Choroid plexus epithelial cell (primary cell): ENCODE measurements at places on chromosomes 2 and 18.

DNA sequence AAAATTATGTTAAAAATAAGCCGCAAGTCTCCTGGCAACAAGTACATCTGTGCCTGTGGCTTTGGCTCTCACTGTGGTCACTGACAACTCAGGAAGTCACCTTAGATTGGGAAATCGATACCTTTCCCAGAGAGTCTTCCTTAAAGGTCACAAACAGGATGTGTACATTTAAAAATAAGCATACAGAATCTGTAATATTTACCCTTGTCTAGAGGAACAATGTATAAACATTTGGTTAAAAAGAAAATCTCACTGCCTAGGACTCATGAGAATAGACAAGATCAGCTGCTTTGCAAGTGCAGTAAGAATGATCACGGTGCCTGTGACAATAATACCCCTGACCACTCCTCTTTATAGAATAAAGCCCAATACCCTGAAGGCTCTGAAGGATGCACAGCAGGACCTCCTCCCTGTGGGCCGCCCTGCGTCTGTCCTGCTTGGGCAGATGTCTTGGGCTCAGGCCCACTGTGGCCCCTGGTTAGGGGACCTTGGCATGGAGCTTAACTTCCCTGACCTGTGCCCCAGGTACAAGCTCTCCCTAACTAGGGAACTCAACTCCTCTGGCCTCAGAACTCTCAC lies 98.0 kb upstream of the MGAT4A start:
- DNase-seq, result no peak

GRCh38 chr2:224208007-224208406 lies 168.9 kb upstream of the SERPINE2 start:
- no peak for DNase-seq

DNA sequence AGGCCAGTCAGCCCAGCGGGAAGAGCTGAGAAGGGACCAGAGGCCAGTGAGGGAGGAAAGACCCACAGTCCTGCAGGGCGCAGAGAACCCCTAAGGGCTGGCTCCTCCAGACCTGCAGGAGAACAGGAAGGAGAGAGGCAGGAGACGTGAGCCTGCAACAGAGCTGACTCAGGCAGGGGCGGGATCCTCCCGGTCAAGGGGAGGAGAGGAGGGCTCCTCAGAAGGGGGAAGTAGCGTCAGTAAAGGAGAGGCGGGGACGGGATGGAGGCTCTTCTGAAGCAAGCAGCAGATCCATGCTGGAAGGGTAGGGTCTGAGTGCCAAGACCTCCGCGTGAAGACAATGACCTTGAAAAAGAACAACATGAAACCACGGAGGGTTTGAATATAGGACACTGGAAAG lies 50.8 kb downstream of the TRABD2A start:
- DNase-seq, result peak; percentile 54

GRCh38 chr2:42568401-42569115 lies at the start of gene MTA3:
Gene MTA3 (plus strand): TSS chr2:42568632. CDS start chr2:42568746, 114 bp downstream.
- peak; percentile 26 for DNase-seq

DNA sequence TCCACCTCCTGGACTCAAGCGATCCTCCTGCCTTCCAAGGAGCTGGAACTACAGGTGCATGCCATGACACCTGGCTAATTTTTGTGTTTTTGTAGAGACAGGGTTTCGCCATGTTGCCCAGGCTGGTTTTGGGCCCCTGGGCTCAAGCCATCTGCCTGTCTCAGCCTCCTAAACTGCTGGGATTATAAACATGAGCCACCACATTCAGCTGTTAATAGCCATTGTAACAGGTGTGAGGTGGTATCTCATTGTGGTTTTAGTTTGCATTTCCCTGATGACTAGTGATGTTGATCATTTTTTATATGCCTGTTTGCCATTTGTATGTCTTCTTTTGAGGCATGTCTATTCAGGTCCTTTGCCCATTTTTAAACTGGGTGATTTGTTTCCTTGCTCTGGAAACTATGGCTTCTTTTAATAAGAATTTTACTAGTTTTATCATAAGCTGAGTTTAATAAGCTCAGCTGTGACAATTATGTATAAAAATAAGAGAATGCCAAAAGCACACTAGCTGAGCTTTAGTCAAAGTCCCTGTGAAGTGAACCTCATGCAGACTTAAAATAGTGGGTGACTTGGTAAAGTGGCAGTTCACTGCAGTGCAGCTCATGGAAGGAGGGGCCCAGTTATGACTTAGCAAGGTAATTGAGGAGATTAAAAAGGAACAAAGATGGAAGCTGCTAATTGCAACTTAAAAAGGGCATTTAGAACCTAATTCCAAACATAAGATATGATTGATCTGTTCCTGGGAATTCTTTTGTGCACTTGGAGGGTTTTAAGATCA lies 465.1 kb downstream of the TGIF1 start:
- DNase-seq, result no peak
